Substantia nigra (tissue), 51 donors: ENCODE measurements at places on chromosomes 16 and 17.

GRCh38 chr17:82830249-82830661 is 9.6 kb downstream of the ZNF750 start:
- no peak for DNase-seq

DNA sequence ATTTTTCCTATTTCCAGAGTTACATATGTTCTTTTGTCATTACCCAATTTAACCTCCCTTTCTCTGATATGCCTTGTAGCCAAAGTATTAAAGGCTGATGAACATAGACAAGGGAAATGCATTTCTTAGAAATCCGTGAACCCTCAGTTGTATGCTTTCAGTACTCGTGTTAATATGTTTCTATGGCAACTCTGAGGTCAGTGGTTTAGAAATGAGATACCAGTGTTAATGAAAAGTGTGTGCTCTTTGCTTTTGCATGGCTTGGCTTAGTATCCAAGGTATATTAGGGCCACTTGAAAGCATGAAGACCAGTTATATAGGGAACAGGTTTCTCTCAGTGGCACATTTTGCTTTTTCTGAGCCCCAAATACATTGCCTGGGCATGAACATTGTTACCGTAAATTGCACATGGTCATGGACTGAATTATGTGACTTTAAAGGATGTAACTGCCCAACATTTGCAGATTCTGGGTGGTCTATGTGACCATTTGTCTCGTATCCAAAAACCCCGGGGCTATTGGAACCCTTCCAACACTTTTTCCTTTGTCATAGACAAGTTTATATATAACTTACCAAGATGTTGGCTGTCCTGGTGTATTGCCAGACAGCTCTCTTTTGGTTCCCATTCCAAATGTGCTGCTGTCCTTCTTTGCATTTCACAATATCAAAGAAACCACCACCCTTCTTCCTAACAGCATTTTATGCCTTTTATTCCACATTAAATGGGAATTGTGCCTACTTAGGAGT is 17.5 kb downstream of the ABHD15 start:
- DNase-seq = no peak

- DNase-seq = no peak
Measured at GRCh38 chr16:68144008-68144407, 58.8 kb downstream of the NFATC3 start.

GRCh38 chr17:12815642-12816141 is 26.4 kb downstream of the ARHGAP44 start:
- DNase-seq = no peak

- peak; percentile 50 for DNase-seq
Measured at GRCh38 chr16:89374393-89374960, 115.9 kb downstream of the ANKRD11 start.

GRCh38 chr17:81733507-81734404 is 21.7 kb downstream of the SLC25A10 start:
- DNase-seq = peak; percentile 36

- DNase-seq = no peak
Measured at GRCh38 chr16:69863401-69864281, 87.5 kb upstream of the CLEC18A start.

- DNase-seq = peak; percentile 46
Measured at GRCh38 chr17:63425483-63425882, 20.6 kb downstream of the CYB561 start.

- DNase-seq = no peak
Measured at GRCh38 chr16:70598937-70599503, 47.3 kb upstream of the IL34 start.

DNA sequence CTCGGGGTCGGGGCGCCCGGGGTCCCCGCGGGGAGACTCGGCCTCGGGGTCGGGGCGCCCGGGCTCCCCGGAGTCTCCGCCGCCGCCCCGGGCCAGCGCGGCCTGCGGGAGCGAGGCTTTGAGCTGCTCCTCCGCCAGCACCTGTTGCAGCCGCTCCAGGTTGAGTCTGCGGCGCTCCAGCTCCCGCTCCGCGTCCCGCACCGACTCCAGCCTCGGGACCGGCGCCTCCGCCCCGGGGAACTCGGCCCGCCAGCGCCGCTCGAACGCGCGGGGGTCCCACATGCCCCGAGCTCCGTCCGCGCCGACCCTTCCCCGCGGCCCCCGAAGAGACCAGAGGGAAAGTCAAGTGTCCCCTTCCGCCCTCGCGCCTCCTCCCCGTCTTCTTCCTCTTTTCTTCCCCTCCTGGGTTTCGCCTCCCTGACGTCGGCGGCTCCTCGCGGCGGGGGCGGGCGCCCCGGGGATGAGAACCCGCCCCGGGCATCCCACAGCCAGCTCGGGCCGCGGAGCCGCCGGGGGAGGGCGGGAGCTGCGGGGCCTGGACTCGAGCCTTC is 40.8 kb upstream of the BHLHA9 start:
- no peak for DNase-seq

DNA sequence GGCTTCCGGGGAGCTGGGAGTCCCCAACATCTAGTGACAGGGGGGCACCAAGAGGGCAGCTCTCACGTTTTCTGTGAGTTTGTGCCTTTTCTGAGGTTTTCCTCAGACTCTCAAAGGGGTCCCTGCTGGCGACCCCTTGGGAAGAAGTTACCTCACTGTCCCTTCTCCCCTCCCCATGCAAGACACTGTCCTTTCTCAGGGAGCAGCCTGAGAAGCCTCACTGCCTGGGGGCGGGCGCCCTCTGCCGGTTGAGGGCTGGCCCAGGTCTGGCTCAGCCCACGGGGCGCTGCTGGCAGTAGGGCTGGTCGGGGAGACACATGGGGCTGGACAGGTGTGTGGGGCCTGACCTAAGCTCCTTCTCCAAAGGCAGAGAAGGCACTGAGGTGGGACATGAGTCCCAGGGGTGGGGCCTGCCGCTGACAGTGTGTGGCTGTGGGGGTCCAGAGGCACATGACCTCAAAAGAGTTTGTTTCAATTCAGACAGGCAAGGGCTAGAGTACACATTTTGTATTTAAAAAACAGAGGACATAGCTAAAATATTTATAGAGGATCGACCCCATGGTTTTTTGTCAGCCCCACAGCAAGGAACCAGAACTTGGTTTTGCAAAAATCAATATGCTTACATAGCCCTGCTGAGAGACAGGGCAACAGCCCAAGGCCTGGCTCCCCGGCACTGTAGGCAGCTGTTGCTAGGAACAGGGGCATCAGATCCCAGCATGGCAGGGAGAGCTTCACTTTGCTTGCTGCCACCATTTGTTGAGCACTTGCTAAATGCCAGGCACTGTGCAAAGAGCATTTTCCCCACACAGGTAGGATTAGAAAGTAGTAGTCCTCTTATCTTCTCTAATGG is 18.5 kb upstream of the ALDH3A1 start:
- peak; percentile 57 for DNase-seq

DNA sequence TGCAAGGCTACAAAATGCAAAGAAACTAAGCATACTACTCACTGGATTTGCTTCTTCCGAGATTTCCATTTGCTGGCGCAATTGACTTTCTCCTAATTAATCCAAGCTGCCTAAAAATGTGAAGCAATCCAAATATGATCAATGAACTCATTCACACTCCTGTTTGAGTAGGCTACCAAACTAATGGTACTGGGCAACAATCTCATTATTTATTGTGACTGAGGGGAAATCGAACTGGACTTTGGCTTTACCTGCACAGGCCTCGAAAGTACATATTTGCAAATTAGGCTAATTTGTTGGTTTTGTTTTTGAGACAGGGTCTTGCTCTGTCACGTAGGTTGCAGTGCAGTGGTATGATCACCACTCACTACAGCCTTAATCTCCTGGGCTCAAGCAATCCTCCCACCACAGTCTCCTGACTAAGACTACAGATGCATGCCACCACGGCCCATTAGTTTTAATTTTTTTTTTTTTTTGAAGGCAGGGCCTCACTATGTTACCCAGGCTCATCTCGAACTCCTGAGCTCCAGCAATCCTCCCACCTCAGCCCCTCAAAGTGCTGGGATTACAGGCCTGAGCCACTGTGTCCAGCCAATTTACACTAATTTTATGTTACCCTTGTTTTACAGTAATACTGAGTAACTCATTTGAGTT is 2.6 kb downstream of the ERI2 start:
- DNase-seq = no peak

DNA sequence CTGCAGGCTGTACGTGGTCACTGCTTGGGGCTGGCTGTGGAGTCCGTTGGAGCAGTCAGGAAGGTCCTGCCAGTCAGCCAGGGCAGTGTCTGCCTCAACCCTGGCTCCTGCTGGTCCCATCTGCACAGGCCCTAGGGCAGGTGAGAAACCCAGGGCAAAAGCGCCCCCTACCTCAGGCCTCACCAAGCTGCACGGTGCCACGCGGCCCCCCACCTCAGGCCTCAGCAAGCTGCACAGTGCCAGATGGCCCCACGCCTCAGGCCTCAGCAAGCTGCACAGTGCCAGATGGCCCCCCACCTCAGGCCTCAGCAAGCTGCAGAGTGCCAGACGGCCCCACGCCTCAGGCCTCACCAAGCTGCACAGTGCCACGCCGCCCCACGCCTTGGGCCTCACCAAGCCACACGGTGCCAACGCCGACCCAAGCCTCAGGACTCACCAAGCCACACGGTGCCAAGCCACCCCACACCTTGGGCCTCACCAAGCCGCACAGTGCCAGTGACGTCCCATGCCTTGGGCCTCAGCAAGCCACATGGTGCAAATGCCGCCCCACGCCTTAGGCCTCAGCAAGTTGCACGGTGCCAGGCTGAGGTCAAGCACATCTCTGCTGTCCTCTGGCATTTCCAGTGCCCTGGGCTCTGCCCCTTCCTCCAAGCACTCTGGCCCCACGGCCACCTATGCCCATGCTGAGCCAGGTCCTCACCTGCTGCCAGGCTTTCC is 5.5 kb downstream of the TMEM204 start:
- no peak for DNase-seq

GRCh38 chr16:56662357-56663354 is 4.9 kb downstream of the MT1F start:
- no peak for DNase-seq

DNA sequence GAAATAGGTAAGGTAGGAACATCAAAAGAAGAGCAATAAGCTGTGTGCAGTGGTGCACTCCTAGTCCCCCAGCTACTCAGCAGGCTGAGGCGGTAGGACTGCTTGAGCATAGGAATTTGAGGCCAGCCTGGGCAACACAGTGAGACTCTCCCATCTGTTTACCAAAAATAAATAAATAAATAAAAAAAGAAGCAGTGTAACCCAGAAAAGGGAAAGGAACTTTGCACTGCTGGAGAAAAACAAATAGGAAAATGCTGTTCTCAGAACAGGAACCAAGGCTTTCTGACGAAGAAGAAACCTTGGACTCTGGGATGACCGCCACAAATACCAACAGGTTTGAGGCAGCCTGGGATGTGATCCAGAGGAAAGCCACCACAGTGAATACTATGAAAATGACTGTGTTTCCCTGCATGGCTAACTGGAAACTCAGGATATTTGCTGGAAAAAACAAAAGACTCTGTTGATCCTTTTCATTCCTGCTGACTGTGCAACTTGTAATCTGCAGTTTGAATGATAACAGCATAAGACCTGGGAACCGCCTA is 41.2 kb downstream of the TTC19 start:
- peak; percentile 22 for DNase-seq

GRCh38 chr16:66082424-66082823 is 284.1 kb upstream of the CDH5 start:
- no peak for DNase-seq

DNA sequence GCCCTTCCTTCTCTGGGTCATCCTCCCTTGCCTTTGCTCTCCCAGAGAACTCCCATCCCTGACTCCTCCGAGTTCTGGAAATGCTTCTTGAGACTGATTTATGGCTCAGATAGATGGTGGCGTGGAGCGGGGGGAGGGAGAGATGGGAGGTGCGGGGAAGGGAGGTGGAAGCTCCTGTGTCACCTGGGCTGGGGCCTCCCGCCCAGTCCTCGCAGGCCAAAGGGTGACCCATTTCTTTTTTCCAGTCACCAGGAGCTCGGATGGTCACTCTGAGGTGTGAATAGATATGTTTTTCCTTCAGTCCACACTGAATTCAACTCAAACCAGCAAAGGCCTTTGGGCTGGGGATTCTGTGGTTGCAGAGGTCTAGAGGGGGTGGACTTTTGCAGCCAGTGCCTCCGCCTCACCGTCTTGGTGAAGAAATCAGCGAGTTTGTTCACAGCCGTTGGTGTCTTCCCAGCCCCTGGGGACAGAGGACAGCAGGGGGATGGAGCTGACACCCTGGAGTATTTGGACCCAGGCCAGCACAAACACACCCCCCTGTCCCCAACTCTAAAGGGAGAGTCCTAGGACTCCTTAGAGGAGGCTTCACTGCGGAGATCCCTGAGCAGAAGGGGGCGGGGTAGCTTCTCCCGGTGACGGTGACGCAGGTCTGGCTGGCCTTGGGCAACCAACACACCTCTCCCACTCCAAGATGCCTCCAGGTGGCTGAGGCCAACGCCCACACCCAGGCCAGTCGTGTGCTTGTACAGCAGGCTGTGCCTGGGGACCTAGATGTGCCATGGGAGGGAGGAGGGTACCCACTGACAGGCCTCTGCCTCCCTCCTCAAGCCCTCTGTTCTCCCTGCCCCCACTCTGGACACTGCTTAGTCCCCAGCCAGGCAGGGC is 80.6 kb downstream of the AMFR start:
- DNase-seq = no peak

- no peak for DNase-seq
Measured at GRCh38 chr16:52318302-52319009, 228.5 kb downstream of the TOX3 start.

- DNase-seq = peak; percentile 5
Measured at GRCh38 chr16:77430787-77431585, 3.8 kb downstream of the ADAMTS18 start.

- DNase-seq = no peak
Measured at GRCh38 chr16:73113336-73113735, 65.4 kb upstream of the ZFHX3 start.

- no peak for DNase-seq
Measured at GRCh38 chr16:27474921-27475320, 72.9 kb downstream of the IL21R start.

- DNase-seq = no peak
Measured at GRCh38 chr17:47670064-47670463, 20.3 kb downstream of the KPNB1 start.

DNA sequence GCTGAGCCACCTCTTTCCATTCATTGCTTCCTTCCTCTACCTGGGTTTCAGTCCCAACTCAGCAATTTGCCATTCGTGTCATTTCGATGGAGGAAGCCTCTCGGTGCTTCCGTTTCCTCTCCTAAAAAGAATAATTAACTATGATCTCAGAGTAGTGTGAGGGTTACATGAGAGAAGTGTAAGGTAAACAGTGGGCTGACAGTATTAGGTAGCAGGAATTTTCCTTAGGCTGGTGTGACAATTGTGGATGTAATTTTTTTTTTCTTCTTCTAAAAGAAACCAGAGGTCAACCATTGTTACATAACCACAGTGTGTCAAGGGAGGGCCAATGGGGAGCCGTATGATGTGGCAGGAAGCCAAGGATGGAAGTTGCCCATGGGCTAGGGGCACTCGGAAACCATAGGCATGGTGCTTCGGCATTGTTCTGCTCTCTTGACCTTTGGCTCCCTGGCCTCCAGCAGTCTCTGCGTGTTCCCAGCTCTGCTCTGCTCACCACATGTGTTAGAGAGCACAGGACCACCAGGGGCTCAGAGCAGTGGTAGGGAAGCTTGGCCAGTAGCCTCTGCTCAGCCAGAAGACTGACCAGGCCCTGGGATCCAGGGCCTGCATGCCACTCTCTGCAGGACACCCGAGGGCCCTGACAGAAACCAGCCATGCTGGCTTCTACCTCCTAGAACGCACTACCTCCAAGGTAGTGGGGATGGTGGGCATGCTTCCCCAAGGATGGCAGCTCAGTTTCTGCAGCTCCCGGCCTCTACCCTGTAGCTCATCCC is 2.0 kb upstream of the TOP2A start:
- no peak for DNase-seq

GRCh38 chr16:56329887-56330286 is 95.5 kb downstream of the AMFR start:
- no peak for DNase-seq

- no peak for DNase-seq
Measured at GRCh38 chr17:72421128-72422092, 300.6 kb downstream of the SOX9 start.
